A673 (cell line): ENCODE measurements at places on chromosomes 4 and X. TPM values are rescaled to one million over a fixed set of nuclear protein-coding genes. Genes with fewer than 3 reads are reported as not detected.
A peak's percentile ranks its signal among the peaks of the same experiment; 100 is the strongest.

GRCh38 chr4:189443341-189443740 is 497.3 kb upstream of the FRG1 start:
- DNase-seq: no peak

- no peak for DNase-seq
These were observed 215.8 kb upstream of the SFRP2 start for GRCh38 chr4:154004507-154005170.

DNA sequence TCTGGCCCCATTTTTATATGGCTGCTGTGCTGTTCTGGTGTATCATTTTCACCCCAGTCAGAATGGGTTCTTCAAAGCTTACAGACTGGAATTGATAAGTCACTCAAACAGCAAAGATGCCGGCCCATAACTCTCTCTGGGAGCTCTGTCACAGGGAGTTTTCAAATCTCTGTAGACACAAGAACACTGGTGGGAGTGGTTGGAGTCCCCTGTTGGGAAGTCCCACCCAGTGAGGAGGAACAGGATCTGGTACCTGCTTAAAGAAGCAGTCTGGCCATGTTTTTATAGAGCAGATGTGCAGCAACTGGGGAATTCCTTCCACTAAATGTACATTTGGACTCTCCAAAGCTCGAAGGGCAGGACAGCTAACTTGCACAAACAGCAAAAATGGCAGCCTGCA is 69.3 kb upstream of the UGT2B7 start:
- DNase-seq: no peak

DNA sequence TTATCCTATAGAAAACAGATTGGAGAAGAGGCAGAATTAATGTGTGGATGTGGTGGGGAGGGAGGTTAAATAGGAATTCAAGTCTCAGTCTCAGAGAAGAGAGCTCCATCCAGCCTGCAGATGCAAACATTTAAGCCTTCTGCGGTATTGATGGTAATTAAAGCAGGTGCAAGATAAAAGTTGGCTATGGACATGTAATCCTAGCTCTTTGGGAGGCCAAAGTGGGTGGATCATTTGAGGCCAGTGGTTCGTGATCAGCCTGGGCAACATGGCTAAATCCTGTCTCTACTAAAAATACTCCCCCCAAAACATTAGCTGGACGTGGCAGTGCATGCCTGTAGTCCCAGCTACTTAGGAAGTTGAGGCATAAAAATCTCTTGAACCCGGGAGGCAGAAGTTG is 332.7 kb downstream of the PABPC4L start:
- DNase-seq: no peak

GRCh38 chr4:102139932-102140331 is 205.3 kb downstream of the SLC39A8 start:
- DNase-seq: no peak

Gene ARHGAP36
- total RNA-seq: not detected in 2 replicates

DNA sequence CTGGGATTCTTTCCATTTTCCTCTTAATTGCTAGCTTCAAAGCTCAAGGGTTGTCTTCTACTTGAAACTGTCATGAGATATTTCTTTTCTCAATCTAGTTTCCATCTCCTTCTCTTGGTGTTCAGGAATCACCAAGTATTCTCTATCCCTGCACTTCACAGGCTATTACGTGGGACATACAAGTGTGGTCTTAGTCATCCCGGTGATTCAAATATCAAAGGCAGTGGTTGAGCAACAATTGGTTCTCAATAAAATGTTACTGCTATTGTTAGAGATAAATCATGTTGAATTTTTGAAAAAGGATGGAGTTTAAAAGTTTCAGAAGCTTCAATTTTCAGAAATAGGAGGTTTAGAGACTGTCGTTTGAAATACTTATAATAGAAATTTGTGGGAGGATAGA is 812.9 kb downstream of the FSTL5 start:
- no peak for DNase-seq

GRCh38 chrX:135295944-135296305 is 13.4 kb upstream of the ETDC start:
- DNase-seq: no peak

Gene LYAR
- total RNA-seq: 38.3 and 49.3 TPM in 2 replicates

GRCh38 chr4:55912249-55912648 is 36.5 kb upstream of the CEP135 start:
- DNase-seq: no peak

GRCh38 chr4:154018659-154019058 is 229.8 kb upstream of the SFRP2 start:
- DNase-seq: peak; percentile 4

GRCh38 chrX:45083314-45083713 is 117.4 kb downstream of the DIPK2B start:
- no peak for DNase-seq

DNA sequence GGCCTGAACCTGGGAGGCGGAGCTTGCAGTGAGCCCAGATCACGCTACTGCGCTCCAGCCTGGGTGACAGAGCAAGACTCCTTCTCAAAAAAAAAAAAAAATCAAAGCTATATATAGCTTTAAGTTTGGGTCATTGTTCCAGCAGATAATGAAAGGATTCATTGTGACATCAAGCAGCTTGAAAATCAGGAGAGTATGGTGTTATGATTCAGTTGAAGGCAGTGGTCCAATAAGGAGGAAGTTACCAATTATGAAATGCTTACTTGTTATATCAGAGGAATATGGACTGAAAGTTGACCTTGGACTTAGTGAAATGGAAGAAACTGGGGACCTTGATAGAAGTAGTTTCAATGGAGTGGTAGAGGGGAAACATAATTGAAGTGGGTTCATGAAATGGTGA is 140.4 kb upstream of the MAD2L1 start:
- DNase-seq: no peak

DNA sequence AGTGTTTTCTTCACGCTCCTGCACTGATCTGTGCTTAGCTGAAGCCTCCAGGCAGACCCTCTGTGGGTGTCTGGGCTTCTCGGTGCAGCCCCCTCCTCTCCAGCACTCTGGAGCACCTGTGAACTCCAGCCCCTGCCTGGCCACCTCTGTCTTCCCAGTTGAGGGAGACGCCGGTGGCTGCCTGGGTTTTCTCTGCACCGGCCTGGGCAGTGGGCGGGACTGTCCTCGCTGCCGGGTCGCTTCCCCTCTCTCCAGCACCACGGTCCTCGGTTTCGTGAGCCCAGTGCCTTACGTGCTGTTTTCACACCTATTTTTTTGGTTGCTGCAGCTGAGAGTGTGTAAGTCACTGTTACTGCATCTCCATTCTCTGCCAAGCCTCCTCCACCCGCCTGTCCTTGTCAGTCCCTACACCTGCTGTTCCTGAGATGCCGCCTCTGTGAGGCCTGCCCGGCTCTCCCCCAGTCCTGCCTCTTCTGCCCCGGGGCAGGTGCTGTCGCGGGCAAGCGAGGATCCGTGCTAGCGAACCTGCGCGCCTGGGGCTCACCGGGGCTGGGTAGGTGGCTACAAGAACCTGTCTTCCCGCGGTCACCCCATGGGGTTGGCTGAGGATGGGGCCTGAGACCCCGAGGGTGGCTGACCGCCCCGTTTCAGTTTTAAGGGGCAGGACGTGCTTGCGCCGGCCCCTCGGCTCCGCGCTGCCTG is 2.4 kb upstream of the FGFRL1 start:
- DNase-seq: no peak

Gene ODAPH
- not detected in 2 replicates for total RNA-seq

DNA sequence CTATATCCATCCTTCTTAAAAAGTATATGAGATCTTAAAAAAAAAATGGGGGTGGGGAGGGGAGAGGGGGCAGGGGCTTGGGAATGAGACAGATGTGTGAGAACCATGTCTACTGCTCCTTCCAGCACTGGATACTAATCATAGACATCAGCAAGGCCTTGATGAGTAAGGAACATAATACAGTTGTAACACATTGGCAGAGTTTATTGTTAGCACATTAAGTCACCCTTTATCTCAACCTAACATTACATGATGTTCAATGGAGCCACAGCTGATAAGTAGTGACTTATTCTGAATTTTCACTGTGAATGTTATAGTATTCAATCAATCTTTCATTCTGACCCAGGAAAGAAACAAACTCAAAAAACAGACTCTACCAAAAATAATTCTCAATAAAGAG is 47.3 kb upstream of the KCNE5 start:
- no peak for DNase-seq

DNA sequence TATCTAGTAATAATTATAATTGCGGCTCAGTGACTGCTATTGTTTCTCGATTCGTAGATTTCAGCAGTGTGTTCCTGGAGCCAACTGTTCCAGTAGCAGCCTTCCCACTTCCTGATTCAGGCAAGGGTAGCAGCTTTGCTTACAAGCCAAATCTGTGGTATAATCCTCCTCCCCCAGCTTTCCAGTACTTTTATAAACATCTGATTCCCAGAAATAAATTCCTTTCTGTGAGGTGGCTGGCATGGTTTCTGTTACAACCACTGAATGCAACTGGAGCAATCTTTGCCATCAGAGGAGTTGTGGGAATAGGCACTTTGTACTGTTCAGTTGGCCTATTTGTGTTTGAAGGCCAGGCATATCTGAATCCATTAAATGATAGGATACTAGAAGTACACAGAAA is 80.0 kb downstream of the GLRA3 start:
- no peak for DNase-seq

GRCh38 chr4:92847026-92847425 is 543.3 kb downstream of the GRID2 start:
- DNase-seq: no peak

Gene POF1B
- total RNA-seq: not detected in 2 replicates
